ENCODE measurements at places on chromosomes 2 and 18. TPM values are rescaled to one million over a fixed set of nuclear protein-coding genes. Genes with fewer than 3 reads are reported as not detected.

HAUS1 gene
- 31.4 TPM for polyA plus RNA-seq

SCN9A gene
- 0.76 TPM for polyA plus RNA-seq

LAMA1 gene
- polyA plus RNA-seq, result 0.45 TPM

POU3F3 gene
- polyA plus RNA-seq, result not detected

CD207 gene
- polyA plus RNA-seq, result 0.05 TPM

RUFY4 gene
- polyA plus RNA-seq, result 3.7 TPM

SLC4A3 gene
- 1.3 TPM for polyA plus RNA-seq

- H3K36me3 ChIP-seq, result no peaks in the 10 kb centered on the region
- no peak for DNase-seq
- H3K4me1 ChIP-seq, result no peaks in the 10 kb centered on the region
- H3K27ac ChIP-seq, result no peak overlapping the region
Measured at GRCh38 chr18:43888598-43888997, 611.3 kb upstream of the SYT4 start.

DNA sequence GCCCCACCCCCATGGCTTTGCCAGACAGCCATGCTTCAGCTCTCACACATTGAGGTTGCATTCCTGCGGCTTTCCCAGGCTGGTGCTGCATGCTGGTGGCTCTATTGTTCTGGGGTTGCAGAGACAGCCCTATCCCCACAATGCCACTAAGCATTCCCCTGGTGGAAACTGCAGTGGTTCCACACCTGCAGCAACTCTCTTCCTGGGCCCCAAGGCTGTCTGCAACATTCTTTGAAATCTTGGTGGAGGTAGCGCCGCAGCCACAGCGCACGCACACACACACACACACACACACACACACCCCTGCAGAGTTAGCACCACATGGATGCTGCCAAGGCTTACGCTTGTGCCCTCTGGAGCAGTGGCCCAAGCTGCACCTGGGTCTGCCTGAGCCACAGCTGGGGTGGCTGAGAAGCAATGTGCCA lies 21.4 kb downstream of the SFXN5 start:
- DNase-seq, result no peak
- H3K27me3 ChIP-seq, result no peaks in the 10 kb centered on the region
- H3K27ac ChIP-seq, result no peak overlapping the region

GRCh38 chr18:9348766-9349165 lies 14.2 kb downstream of the TWSG1 start:
- no peaks in the 10 kb centered on the region for H3K27me3 ChIP-seq
- no peaks in the 10 kb centered on the region for H3K36me3 ChIP-seq
- DNase-seq, result no peak

- no peak for DNase-seq
- H3K4me1 ChIP-seq, result no peaks in the 10 kb centered on the region
- no peaks in the 10 kb centered on the region for H3K36me3 ChIP-seq
- H3K4me3 ChIP-seq, result no peak overlapping the region
- H3K27me3 ChIP-seq, result no peaks in the 10 kb centered on the region
- no peak overlapping the region for H3K27ac ChIP-seq
Measured at GRCh38 chr2:18153741-18154140, 275.3 kb downstream of the KCNS3 start.

DNA sequence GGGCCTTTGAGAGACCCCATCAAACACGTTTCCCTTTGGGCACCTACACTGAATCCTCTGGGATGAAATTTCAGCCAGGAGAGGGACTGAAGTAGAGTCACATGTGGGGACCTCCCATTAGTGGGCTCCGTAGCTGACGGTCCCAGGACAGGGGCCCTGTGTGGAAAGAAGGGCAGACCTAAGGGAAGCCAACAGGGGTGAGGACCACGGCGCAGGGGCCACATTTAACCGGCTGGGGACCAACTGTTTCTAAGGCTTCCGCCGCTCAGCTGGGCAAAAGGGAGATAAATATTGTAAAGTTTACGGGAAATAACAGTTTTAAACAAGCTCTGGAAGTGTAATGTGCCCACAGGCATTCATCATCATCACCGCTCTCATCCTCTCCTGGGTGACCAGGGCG lies 42.7 kb downstream of the RRM2 start:
- no peak overlapping the region for H3K4me3 ChIP-seq
- peak; percentile 32 for DNase-seq
- H3K27me3 ChIP-seq, result no peaks in the 10 kb centered on the region
- peaks cover 60% of the 10 kb centered on the region for H3K36me3 ChIP-seq
- no peak overlapping the region for H3K27ac ChIP-seq

DNA sequence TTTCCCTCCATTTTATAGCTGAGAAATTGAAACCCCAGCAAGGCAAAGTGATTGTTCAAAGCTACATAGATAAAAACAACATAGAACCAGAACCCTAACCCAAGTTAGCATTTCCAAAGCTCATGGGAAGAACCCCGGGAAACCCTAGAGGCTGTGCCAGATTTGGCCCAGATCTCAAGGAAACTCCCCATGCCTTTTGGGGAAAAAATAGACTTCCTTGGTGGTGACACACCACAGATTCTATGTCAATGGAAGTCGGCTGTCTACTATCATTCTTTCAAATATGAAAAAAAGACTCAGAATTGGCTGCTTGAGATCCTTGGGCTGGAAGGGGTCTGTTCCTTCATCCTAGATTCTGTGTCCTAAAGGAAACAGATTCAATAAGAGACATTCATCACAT lies 8.4 kb downstream of the COL6A3 start:
- H3K4me1 ChIP-seq, result no peaks in the 10 kb centered on the region
- no peaks in the 10 kb centered on the region for H3K36me3 ChIP-seq
- no peak for DNase-seq
- H3K4me3 ChIP-seq, result no peak overlapping the region
- peaks cover 27% of the 10 kb centered on the region for H3K27me3 ChIP-seq

DNA sequence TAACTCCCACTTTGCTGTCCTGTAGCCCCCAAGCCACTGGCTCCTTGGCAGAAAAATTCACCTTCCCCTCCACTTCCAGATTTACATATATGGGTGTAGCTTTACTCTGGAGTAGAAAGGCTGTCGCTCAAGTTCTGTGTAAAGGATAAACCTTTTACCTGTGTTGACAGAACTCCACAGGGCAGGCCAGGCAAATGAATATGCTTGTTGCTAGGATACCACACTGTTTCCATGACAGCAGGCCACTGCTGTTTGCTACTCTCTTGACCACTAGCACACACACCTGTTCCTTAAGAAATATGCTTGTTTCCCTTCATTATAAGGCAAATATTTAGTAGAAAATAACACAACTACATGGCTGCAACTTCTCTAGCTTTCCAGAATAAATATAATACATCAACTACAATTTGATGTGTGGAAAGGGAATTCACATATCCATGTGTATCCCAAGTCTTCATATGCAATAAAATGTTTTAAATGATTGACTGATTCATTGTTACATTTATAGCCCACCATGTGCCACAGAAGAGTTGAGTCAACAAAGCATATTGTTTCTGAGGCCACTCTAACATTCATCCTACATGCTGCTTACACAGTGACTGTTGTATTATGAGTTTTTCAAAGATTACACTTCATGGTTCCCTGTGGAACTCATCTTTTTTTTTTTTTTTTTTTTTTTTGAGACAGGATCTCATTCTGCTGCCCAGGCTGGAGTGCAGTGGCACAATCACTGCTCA lies 56.2 kb upstream of the ROCK1 start:
- no peaks in the 10 kb centered on the region for H3K36me3 ChIP-seq
- no peak overlapping the region for H3K27ac ChIP-seq
- peaks cover 18% of the 10 kb centered on the region for H3K4me1 ChIP-seq
- no peaks in the 10 kb centered on the region for H3K27me3 ChIP-seq
- DNase-seq, result no peak

DNA sequence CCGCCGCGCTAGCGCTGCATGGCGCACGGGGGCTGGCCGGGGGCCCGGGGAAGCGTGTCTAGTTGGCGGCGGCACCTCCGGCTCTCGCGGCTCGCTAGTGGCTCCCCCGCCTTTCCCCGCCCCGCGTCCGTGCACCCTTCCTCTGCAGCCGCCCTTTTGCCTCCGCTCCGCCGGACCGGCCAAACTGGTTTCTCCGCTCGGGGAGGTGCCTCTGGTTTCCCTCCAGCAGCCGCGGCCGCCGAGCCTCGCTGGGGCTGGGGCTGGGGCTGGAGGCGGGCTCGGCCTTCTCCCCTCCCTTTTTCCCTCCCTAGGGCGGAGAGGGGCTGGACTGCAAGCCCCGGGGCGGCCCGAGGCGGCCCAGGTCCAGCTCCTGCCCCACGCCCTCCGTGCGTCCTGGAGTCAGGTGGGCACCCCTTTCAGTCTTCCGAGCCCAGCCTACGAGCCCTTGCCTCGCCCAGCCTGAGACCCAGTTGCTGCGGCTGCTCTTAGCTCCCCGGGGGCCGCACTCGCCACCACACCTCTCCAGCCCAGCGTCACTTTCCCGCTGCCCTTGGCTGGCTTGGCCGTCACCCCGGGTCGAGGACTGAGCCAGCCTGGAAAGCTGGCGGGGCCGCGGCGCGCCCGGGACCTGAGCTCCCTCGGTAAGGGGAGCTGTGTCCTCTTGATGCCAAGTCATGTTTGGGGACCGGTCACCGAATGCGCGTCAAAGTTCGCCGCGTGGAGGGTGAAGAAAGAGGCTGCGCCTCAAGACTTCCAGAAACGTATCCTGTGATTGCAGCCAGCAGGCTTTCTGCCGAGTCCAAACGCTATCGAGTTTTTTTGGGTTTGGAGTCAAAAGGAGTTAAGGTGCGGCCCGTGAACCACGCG lies at the start of gene ATP8B1:
ATP8B1 (minus strand) TSS at position 213 of the 867 bp plus-strand sequence. CDS start 71,508 bp downstream, outside the sequence.
- peak; percentile 83 for DNase-seq
- peak within 1 kb of the TSS; percentile 68 for H3K27ac ChIP-seq
- H3K27me3 ChIP-seq, result no peaks in the 10 kb centered on the region
- peaks cover 25% of the 10 kb centered on the region for H3K4me1 ChIP-seq

DNA sequence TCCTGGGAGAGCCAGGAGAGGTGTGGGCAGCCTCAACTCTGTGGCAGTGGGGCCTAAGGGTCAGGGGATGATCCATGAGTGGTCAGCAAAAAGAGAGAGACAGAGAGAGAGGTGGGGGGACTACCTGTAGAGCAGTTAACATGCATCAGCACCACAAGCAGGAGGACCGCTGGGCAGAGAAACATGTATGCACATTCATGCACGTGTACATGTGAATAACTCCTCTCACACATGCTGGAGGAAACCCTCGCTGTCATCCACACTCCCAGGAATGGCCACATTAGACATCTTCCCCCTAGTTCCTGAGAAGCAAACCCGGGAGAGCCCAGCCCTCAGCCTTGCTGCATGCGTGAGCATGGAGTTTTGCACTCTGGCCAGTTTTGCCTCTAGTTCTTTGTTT lies 166.1 kb downstream of the SMAD7 start:
- H3K4me3 ChIP-seq, result no peak overlapping the region
- H3K36me3 ChIP-seq, result no peaks in the 10 kb centered on the region
- DNase-seq, result peak; percentile 73
- H3K27ac ChIP-seq, result no peak overlapping the region
- H3K4me1 ChIP-seq, result peaks cover 95% of the 10 kb centered on the region

GRCh38 chr2:120561379-120562035 lies 174.2 kb upstream of the GLI2 start:
- H3K27ac ChIP-seq, result no peak overlapping the region
- no peaks in the 10 kb centered on the region for H3K4me1 ChIP-seq
- H3K4me3 ChIP-seq, result no peak overlapping the region
- no peaks in the 10 kb centered on the region for H3K36me3 ChIP-seq

DNA sequence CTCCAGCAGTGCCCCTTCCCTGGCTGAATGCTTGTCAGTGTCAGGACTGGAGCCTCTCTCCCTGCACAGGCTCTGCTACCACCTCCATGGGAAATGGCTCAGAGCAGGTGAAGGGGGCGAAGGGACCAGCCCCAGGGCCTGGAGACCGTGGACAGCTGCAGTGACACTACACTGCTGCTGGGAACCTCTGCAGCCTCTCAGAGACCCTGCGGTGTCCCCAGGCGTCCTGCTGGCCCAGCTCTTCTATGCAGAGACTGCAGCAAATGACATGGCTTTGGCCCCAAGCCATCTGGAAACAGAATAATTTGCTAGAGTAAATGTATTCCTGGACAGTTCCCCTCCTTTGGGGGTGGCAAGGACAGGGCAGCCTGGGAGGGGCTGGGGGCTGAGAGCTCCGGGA lies 53.2 kb downstream of the CIB4 start:
- peak; percentile 30 for DNase-seq
- no peaks in the 10 kb centered on the region for H3K4me1 ChIP-seq
- no peak overlapping the region for H3K27ac ChIP-seq
- no peaks in the 10 kb centered on the region for H3K27me3 ChIP-seq

GRCh38 chr2:167924556-167924955 lies 322.8 kb downstream of the STK39 start:
- no peaks in the 10 kb centered on the region for H3K27me3 ChIP-seq
- DNase-seq, result no peak
- no peaks in the 10 kb centered on the region for H3K4me1 ChIP-seq
- no peak overlapping the region for H3K4me3 ChIP-seq
- no peaks in the 10 kb centered on the region for H3K36me3 ChIP-seq

GRCh38 chr2:98506881-98507280 lies 62.2 kb downstream of the INPP4A start:
- H3K27me3 ChIP-seq, result no peaks in the 10 kb centered on the region
- peaks cover 4% of the 10 kb centered on the region for H3K36me3 ChIP-seq
- peak overlapping the region; percentile 92 for H3K27ac ChIP-seq
- H3K4me3 ChIP-seq, result no peak overlapping the region
- peaks cover 100% of the 10 kb centered on the region for H3K4me1 ChIP-seq

GRCh38 chr2:79935771-79936657 lies 368.5 kb downstream of the LRRTM1 start:
- no peaks in the 10 kb centered on the region for H3K36me3 ChIP-seq
- no peaks in the 10 kb centered on the region for H3K4me1 ChIP-seq
- H3K27me3 ChIP-seq, result peaks cover 20% of the 10 kb centered on the region
- no peak for DNase-seq
- H3K4me3 ChIP-seq, result no peak overlapping the region
- H3K27ac ChIP-seq, result no peak overlapping the region

GRCh38 chr2:130869441-130870160 lies 32.9 kb downstream of the ARHGEF4 start:
- no peaks in the 10 kb centered on the region for H3K27me3 ChIP-seq
- DNase-seq, result no peak
- no peaks in the 10 kb centered on the region for H3K4me1 ChIP-seq

GRCh38 chr2:233811087-233811486 lies 33.0 kb downstream of the MROH2A start:
- no peak overlapping the region for H3K27ac ChIP-seq
- DNase-seq, result peak; percentile 49
- no peak overlapping the region for H3K4me3 ChIP-seq
- no peaks in the 10 kb centered on the region for H3K27me3 ChIP-seq
- H3K4me1 ChIP-seq, result no peaks in the 10 kb centered on the region
- no peaks in the 10 kb centered on the region for H3K36me3 ChIP-seq

DNA sequence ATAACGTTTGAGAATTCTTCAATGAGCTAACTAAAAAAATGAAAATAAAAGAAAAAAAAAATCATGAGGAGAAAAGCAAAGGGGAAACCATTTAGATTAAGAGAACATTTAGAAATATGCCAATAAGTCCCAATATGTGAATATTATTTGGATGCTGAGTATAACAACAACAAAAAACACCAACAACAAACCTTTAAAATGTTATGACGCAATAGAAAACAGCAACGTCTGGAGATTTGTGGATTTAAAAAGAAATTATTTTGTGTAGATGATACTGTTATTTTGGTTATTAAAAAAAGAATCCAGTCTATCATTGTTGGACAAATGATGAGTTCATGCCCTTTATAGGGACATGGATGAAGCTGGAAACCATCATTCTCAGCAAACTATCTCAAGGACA lies 417.2 kb downstream of the LRRTM4 start:
- DNase-seq, result no peak
- H3K36me3 ChIP-seq, result no peaks in the 10 kb centered on the region
- H3K27ac ChIP-seq, result no peak overlapping the region
- no peaks in the 10 kb centered on the region for H3K4me1 ChIP-seq
- H3K4me3 ChIP-seq, result no peak overlapping the region

All from spleen (tissue), 13 donors.